ENCODE measurements at places on chromosomes 16 and 17.

GRCh38 chr16:28491230-28491969 is 474 bp downstream of the CLN3 start:
- peak overlapping the region; percentile 99 for H3K27ac ChIP-seq
- peak overlapping the region; percentile 98 for H3K4me3 ChIP-seq
- peaks cover 13% of the 10 kb centered on the region for H3K36me3 ChIP-seq
- H3K27me3 ChIP-seq, result peaks cover 9% of the 10 kb centered on the region
- peak; percentile 49 for DNase-seq

GRCh38 chr17:36592316-36592715 is 637 bp downstream of the DHRS11 start:
- DNase-seq, result no peak
- peak overlapping the region; percentile 80 for H3K4me3 ChIP-seq
- no peaks in the 10 kb centered on the region for H3K27me3 ChIP-seq
- H3K36me3 ChIP-seq, result peaks cover 9% of the 10 kb centered on the region

GRCh38 chr16:79165506-79165905 is 435.0 kb downstream of the MAF start:
- DNase-seq, result no peak
- no peaks in the 10 kb centered on the region for H3K27me3 ChIP-seq
- H3K4me1 ChIP-seq, result peaks cover 15% of the 10 kb centered on the region
- H3K4me3 ChIP-seq, result no peak overlapping the region
- no peak overlapping the region for H3K27ac ChIP-seq

DNA sequence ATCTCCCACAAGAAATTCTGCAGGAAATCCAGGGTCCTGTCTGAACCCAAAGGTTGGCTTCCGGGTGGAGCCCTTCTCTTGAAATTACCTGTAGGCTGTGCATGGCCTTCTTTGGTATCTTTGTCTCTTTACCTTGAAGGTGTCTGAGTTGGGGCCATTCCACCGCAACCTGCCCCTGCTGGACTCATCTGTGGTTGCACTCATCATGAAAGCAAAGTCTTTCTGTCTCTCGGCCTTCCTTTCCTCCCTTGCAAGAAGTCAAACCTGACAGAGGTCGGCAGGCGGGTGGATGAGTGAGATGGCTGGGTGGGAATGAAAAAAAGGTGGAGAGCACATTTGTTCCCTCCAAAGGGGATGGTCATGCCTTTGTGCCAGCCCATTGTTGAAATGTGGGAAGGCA is 25.1 kb downstream of the SALL1 start:
- H3K27ac ChIP-seq, result no peak overlapping the region
- no peak for DNase-seq
- H3K36me3 ChIP-seq, result no peaks in the 10 kb centered on the region
- no peak overlapping the region for H3K4me3 ChIP-seq
- H3K27me3 ChIP-seq, result no peaks in the 10 kb centered on the region

DNA sequence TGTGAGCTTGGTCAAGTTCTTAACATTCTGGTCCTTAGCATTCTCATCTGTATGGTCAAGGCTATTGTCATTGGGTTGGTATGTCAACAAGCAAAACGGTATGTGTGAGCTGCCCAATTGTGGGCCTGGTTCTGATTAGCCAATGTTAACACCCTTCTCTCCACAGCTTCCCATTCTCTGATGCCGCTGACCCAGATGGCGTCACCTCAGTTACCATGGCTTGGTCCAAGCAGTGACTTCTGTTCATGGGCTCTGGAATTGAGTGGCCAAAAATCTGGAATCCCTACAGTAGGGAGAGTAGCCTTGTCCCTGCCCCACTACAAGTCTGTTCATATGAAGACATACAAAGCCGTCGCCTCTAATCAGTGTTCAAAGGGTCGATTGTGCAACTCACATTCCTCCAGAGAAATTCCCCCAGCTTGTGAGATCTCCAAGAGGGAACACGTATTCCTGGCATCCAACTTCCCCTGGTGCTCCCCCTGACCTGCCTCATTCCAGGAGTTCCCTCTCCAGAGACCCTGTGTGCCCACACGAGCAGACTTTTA is 15.8 kb downstream of the TMEM98 start:
- peaks cover 23% of the 10 kb centered on the region for H3K36me3 ChIP-seq
- H3K4me3 ChIP-seq, result no peak overlapping the region
- DNase-seq, result peak; percentile 58
- H3K4me1 ChIP-seq, result peaks cover 22% of the 10 kb centered on the region
- no peaks in the 10 kb centered on the region for H3K27me3 ChIP-seq
- no peak overlapping the region for H3K27ac ChIP-seq

All from HepG2 (cell line).